ENCODE measurements at places on chromosomes 12 and 14.

DNA sequence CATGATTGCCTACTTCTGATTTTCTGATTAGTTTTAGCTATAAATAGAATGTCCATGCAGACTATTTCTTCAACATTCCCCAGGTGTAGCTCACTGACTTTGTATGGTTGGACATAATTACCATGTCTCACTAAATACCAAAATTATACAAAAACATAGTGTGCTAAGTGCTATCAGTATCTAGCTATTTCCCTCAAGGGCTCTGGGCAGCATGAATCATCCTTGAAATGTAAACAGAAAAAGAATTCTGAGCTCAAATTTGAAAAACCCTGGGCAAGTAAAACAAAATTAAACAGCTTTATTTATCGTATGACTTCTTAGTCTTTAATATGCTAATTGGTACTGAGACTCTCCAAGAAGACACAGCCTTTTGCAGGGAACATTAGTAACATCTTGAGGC lies 82.9 kb downstream of the SPATA7 start:
- peak; percentile 10 for DNase-seq

GRCh38 chr12:49827401-49828099 lies 663 bp downstream of the NCKAP5L start:
- peak; percentile 67 for DNase-seq

DNA sequence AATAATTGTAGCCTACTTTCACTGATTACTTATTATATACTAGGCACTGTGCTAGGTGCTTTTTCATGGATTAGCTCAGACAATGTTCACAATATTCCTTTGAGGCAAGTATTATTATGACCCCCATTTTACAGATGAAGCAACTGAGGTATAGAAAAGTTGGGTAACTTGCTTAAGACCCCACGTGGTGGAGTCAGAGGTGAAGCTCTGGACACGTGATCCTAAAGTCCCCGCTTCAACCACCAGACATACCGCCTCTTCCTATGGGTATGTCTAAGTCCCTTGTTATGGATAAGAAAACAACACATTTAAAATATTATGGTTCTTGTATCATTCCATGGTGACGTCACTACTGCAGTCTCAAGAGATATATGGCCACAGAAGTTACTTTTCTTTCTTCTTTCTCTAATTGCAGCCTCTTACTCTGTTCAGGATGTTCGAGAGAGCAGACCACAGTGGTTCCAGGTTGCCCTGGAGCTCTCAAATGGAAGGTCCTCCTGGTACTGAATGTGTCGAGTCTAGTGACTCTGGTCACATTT lies 157.7 kb downstream of the HELB start:
- no peak for DNase-seq

DNA sequence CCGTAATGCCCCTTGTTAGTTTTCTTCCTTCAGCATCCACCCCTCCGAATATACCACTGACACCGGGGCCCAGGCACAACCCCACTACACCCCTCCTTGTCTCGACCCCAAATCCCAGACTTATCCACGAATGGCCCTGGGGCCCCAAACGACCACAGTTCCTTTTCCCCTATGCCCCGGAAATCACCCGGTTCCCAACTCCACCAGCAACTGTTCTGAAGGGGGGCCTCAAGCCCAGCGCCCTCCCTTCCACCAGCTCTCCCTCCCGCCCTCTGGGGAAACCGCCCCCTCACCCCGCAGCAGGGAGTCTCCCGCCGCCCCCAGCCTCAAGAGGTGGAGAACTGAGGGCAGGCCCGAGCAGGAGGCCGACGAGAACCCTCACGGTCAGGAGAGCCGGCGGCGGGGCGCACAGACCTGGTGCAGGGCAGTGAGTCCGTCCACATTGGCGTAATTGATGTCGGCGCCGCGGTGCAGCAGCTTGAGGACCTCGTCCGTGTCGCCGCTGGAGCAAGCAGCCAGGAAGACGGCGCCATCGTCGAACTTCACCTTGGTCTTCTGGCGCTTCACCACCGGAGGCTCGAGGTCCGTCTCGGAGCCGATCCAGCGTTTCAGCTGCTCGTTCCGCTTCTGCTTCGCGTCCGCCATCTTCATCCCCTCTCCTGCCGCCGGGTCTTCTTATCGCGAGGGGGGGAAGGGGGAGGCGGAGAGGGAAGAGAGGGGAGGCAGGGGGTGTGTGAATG lies 446 bp downstream of the PPP1R12A start:
- DNase-seq = peak; percentile 40

DNA sequence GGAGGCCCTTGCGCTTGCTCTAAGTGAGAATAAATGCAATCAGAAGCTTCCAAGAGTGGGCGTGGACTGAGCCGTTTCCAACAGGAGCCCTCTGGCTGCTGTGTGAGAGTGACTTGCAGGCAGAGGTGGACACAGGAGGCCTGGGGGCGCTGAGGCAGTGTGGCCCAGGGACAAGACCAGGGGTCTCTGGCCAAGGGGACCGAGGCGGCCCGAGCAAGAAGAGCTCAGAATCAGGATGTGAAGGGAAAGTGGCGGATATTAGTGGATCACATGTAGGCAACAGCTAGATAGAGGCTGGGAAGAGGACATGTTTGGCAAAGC lies 8.6 kb downstream of the RIMBP2 start:
- DNase-seq = no peak

DNA sequence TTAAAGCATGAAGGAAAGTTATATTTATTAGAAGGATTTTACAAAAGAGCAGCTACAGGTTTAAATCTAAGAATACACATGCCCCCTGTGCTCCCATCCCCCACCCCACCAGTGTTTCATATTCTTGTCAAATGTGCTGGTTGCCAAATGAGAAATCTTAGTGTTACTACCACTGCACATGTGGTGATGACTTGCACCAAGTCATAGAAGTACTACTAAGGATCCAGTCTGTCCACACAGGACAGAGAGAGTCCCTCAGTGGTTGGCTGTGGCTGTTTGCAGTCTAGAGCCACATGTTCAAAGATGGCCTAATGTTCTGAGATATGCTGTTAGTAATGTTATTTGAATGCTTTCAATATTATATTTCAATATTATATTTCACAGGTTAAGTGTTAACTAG lies 268.8 kb downstream of the ADAMTS20 start:
- DNase-seq = no peak

GRCh38 chr14:65790172-65790815 lies 377.8 kb downstream of the FUT8 start:
- DNase-seq = no peak

DNA sequence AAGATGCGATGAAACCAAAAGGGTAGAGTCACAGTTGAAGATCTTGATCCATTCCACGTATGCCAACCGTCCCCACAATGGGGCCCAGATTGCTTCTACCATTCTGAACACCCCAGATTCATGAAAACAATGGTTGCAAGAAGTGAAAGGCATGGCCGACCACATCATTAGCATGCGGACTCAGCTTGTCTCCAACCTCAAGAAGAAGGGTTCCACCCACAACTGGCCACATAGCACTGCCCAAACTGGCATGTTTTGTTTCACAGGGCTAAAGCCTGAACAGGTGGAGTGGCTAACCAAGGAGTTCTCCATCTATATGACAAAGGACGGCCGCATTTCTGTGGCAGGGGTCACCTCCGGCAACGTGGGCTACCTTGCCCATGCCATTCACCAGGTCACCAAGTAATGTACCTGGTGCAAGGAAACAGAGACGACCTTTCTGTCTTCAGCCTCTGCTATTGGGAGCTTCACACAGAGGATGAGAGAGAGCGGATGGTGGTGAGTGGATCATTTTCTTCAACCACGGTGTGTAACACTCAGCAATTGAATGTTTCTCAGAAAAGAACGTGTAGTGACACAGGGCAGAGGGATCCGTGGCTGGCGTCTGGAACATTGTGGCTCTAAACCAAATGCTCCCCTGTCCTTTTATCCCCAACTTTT lies 26.8 kb upstream of the CLEC2D start:
- DNase-seq = no peak

DNA sequence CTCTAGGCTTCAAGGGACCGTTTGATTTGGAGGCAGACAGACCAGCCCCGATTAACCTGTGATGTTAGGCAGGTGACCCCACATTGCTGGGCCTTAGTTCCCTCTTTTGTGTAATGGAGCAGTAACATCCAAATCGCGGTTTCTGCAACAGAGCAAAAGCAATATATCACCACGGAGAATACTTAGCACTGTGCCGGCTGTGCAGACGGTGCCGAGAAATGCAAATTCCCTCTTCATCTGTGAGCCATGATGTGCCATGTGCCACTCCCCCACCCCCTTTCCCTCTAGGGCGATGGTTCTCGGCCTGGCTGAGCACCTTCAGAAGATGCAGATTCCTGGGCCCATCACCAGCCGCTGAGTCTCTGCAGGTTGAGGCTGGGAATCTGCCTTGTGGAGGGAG lies 10.9 kb downstream of the BCL7A start:
- no peak for DNase-seq

- no peak for DNase-seq
Observed at GRCh38 chr14:58739674-58740073, 101.9 kb downstream of the DACT1 start.

- peak; percentile 23 for DNase-seq
Observed at GRCh38 chr14:105091054-105091516, 25.9 kb upstream of the GPR132 start.

GRCh38 chr14:46573498-46573897 lies 78.1 kb downstream of the RPL10L start:
- DNase-seq = no peak

DNA sequence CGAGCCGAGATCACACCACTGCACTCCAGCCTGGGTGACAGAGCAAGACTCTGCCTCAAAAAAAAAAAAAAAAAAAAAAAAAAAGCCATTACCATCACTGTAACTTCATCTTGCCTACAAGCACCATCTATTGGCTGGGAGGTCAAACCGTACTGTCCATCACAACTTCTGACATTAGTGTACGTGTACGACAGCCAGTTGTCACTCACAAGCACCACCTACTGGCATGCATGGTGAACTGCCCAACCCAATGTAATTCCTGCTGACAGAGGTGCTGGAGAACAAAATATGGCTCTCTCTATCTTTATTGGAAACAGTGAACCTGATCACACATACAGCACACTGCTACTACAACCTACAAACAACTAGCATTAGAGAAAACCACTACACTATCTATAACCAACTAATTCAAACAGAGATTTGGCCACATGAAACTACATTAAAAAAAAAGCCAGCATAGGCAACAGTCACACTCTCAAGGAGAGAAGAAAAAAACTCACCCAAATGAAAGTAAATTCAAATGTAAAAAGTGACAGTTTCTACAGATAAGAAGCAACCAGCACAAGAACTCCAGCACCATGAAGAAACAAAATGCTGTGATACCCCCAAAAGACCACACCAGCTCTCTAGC lies 82.3 kb downstream of the PUS7L start:
- DNase-seq = peak; percentile 39

DNA sequence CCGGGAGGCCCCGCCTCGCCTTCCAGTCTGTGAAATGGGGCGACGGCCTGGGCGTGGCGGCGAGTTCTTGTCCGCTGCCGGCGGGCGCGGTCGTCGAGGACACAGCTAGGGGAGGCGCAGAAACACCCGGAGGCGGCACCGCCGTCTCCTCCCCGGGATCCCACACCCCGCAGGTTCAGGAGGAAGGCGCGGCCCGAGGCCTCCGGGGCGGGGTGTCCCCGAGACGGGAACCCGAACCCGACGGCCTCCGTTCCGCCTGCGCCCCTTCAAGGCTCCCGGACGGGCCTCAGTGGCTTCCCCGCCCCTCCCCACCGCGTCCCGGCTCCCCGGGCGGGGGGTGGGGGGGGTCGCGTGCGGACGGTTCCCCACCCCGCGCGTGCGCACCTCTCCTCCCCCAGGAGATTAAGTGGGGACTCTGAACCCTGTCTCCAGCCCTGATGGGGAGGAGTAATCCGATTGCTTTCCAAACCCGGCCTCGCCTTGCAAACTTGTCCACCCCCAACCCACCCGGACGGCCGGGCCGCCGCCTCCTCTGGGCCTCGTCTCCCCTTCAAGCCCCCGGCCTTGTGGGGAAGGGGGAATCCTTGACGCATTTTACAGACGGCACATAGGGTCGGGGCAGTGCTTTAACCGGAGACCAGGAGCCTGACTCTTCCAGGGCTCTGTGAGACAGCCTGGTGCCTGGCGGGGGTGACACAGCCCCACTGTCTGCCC lies 35.3 kb upstream of the ANKRD9 start:
- no peak for DNase-seq

- DNase-seq = peak; percentile 8
Observed at GRCh38 chr14:101058571-101058970, 155.0 kb upstream of the RTL1 start.

GRCh38 chr14:68307790-68308168 lies 485.1 kb downstream of the ZFP36L1 start:
- DNase-seq = no peak
